Right hindlimb (tissue), 1 donor: ENCODE measurements at places on chromosomes 11 and 22.

DNA sequence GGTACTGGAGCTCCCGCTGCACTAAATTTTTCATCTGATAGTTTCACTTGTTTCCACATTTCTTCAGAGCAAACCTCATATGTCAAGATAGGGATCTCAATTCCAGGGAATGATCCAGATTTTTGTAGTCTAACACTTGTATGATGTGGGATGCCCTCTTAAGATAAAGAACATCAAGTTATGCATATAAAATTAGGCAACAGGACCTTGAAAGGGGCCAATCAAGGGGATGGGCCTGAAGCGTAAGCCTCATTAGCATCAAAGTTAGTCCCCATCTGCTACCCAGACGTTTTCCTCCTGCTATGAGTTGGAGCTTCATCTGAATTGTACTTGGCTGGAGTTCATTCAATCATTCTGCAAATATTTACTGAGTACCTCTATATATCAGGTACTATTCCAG lies 17.5 kb downstream of the PDGFD start:
- DNase-seq = no peak

GRCh38 chr11:102685338-102685737 lies 20.2 kb downstream of the MMP27 start:
- DNase-seq = no peak

- DNase-seq = no peak
These were observed 94.2 kb downstream of the ABTB2 start for GRCh38 chr11:34263441-34264091.

- DNase-seq = no peak
These were observed 104.4 kb downstream of the MPPED2 start for GRCh38 chr11:30481796-30482195.

DNA sequence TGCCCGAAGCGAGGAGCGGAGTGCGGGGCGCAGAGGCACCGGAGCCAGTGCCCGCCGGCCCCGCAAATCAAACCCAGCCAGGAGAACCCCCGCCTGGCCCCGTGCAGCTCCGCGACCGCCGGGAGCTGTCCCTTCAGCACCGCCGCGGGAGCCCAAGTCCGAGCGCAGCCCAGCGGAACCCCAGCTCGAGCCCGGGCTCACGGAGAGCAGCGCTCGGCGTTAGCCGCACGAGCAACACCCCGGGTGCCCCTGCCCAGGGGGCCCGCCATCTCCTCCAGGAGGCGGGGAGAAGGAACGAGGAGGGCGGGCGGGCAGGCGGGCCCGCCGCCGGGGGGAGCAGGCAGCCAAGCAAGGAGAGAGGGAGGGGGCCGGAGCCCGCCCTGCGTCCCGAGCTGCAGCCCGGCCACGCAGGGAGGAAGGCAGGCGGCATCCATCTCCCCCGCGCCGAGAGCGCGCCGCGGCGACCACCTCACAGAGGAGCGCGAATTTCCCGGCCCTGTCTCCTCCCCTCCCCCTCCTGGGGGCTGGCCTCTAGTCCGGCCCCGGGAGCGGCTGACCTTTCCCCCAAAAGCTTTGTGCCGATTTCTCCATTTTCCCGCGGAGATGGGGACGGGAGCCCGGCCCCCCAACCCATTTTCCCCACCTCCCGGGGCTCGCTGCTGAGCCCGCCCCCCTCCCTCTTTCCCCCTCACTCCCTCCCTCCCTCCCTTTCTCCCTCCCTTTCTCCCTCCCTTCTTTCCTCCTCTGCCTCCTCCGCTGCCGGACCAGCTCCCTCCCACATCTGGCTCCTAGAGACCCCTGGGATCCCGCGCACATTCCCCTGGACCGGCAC lies 621 bp downstream of the KCNC1 start:
- peak; percentile 88 for DNase-seq

GRCh38 chr11:73598719-73599379 lies 937 bp upstream of the FAM168A start:
- DNase-seq = no peak

- DNase-seq = peak; percentile 69
These were observed 144.6 kb upstream of the RASSF10 start for GRCh38 chr11:12864316-12865156.

DNA sequence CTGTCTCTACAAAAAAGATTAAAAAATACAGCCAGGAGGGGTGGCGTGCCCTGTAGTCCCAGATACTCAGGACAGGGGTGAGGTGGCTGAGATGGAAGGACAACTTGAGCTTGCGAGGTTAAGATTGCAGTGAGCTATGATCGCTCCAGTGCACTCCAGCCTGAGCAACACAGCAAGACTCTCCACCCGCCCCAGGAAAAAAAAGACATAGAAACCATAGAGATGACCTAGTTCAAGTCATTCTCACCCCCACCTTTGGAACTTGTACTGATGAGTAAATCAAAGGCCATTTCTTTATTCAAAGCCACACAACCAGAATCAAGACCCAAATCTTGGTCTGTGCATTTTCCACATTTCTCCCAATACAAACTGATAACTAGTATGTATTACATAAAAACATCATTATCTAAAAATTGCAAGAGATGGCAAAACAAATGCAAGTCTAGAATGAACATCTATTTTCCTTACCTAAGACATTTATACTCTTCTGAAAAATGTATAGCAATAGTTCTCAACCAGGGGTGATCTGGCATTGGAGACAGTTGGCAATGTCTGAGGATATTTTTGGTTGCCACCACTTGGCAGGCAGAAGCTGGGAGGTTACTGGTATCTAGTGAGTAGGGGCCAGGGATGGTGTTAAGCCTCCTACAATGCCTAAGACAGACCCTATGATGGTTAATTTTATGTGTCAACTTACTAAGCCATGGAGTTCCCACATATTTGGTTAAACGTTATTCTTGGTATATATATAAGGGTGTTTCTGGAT lies 34.6 kb downstream of the LGR4 start:
- DNase-seq = no peak

GRCh38 chr22:29700900-29701154 lies 19.0 kb upstream of the CABP7 start:
- DNase-seq = no peak

GRCh38 chr22:23219822-23220484 lies 39.6 kb downstream of the BCR start:
- DNase-seq = no peak

- no peak for DNase-seq
These were observed 25.8 kb upstream of the RASSF10 start for GRCh38 chr11:12983336-12983735.

- no peak for DNase-seq
These were observed 499.1 kb downstream of the INSC start for GRCh38 chr11:15613789-15614188.

DNA sequence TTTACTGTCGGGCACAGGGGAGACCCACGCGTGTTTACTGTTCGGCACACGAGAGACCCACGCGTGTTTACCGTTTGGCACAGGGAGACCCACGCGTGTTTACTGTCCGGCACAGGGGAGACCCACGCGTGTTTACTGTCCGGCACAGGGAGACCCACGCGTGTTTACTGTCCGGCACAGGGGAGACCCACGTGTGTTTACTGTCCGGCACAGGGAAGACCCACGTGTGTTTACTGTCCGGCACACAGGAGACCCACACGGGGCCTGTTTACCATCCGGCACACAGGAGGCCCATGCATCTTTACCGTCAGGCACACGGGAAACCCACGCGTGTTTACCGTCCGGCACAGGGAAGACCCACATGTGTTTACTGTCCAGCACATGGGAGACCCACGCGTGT lies 525.1 kb downstream of the BRD1 start:
- DNase-seq = no peak

DNA sequence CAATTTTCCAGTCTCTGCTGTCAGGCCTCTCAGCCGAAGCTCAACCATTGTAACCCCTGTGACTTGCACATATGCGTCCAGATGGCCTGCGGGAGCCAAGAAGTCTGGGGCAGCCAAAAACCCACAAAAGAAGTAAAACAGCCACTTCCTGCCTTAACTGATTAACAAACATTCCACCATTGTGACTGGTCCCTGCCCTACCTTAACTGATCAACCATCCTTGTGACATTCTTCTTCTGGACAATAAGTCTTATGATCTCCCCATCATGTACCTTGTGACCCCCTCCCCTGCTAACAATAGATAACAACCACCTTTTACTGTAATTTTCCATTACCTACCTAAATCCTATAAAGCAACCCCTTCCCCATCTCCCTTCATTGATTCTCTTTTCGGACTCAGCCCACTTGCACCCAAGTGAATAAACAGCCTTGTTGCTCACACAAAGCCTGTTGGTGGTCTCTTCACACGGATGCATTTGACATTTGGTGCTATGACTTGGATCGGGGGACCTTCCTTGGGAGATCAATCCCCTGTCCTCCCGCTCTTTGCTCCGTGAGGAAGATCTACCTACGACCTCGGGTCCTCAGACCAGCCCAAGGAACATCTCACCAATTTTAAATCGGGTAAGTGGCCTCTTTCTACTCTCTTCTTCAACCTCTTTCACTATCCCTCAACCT lies 1.3 kb upstream of the NDUFC2 start:
- DNase-seq = no peak
